CD4-positive, alpha-beta T cell (primary cell): ENCODE measurements at places on chromosomes 6 and 20.

DNA sequence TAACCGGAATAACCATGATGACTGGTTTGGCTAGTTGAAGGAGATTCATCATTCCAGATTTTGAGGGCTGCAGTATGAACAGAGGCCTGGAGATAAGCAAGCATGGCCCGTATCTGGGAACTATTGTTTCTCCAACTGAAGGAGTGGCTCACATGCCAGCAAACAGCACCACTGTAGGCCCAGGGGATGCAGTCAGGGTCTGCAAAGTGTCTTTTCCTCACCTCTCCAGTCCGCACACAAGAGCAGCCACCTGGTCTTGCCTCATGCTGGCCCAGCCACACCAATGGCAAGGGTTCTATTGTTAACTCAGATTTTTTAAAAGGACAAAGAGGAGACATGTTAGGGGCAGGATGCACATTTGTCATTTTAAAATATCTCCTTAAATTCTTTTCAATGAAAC, 55.1 kb downstream of the KIZ start:
- no peaks in the 10 kb centered on the region for H3K27me3 ChIP-seq
- H3K27ac ChIP-seq: no peak overlapping the region
- H3K4me3 ChIP-seq: no peak overlapping the region

GRCh38 chr6:14353798-14354197, 236.2 kb downstream of the CD83 start:
- no peak overlapping the region for H3K27ac ChIP-seq
- no peaks in the 10 kb centered on the region for H3K27me3 ChIP-seq
- H3K36me3 ChIP-seq: no peaks in the 10 kb centered on the region
- no peaks in the 10 kb centered on the region for H3K4me1 ChIP-seq

- peaks cover 5% of the 10 kb centered on the region for H3K36me3 ChIP-seq
- no peak overlapping the region for H3K4me3 ChIP-seq
- no peak for DNase-seq
- no peak overlapping the region for H3K27ac ChIP-seq
Measured at GRCh38 chr6:38262609-38263008, 377.1 kb downstream of the BTBD9 start.

- DNase-seq: no peak
- no peak overlapping the region for H3K4me3 ChIP-seq
- H3K4me1 ChIP-seq: no peaks in the 10 kb centered on the region
Measured at GRCh38 chr6:170102038-170102437, 188.8 kb downstream of the DLL1 start.

DNA sequence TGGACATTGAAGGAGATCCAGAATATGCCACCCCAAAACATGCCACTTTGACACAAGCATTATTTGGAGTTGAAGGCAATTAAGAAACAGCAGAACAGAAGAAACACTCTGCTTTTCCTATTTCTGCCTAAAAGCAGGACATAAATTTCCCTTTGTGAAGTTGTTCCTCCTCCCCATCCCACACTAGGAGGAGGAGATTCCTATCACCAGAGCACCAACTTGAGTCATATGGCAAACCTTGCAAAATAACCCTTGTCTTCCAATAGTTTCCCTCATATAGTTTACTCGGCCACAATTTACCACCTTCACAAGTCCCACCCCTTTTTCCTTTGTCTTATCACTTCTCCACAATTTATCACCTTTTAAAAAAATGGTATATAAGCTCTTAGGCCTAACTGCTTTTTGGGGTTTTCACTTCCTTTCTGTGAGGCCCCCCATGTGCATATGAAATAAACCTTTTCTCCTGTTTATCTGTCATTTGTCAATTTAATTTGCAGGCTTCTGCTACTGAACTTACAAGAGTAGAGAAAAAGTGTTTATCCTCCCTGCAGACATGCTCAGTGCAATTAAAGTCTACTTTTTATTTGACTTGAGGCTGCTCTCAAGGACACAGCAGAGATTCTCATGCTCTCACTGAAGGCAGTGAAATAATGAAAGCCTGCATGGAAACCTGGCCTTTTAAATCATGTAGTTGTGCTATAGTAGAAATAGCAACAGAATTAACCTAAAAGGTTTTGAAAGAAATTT, 2.8 kb upstream of the RAB23 start:
- H3K27ac ChIP-seq: no peak overlapping the region
- no peaks in the 10 kb centered on the region for H3K36me3 ChIP-seq
- H3K4me3 ChIP-seq: no peak overlapping the region
- peaks cover 14% of the 10 kb centered on the region for H3K4me1 ChIP-seq
- H3K27me3 ChIP-seq: peaks cover 10% of the 10 kb centered on the region
- DNase-seq: no peak

DNA sequence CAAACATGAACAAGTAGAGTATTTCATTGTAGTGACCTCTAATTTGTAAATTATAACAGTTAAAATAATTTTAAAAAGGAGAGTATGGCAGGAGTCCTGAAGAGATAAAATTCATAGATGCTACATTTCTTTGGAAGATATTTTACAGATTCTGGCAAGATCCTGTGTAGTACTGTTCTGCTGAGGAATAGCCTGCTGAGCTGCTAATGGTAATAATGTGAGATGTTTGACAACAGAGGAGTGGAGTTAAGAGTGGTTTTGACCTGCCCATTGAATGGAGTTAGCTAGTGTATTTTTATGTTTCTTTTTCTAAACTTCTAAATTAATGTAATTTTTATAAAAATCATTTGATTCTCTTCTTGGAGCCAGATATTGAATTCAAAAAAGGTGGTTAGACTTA, 11.8 kb downstream of the CLVS2 start:
- no peaks in the 10 kb centered on the region for H3K27me3 ChIP-seq
- H3K4me1 ChIP-seq: no peaks in the 10 kb centered on the region
- H3K27ac ChIP-seq: no peak overlapping the region
- no peak for DNase-seq

DNA sequence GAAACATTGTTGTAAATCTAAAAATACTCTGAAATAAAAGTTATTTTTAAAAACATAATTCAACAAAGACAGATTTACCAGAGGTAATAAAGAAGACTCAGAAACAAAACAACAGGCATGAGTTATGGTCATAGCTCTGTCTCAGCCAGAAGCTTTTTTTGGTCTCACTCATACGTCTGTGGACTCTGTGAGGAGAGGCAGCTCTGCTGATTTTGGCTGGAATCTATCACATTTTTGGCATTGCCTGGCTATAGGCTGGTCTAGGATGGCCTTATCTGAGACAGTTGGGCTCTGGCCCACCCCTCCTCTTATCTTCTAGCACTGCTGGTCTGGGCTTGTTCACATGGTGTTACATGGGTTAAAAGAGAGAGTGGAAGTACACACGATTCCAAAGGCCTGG, 514.0 kb upstream of the BTBD3 start:
- no peaks in the 10 kb centered on the region for H3K36me3 ChIP-seq
- no peak for DNase-seq
- H3K4me3 ChIP-seq: no peak overlapping the region
- no peaks in the 10 kb centered on the region for H3K27me3 ChIP-seq

DNA sequence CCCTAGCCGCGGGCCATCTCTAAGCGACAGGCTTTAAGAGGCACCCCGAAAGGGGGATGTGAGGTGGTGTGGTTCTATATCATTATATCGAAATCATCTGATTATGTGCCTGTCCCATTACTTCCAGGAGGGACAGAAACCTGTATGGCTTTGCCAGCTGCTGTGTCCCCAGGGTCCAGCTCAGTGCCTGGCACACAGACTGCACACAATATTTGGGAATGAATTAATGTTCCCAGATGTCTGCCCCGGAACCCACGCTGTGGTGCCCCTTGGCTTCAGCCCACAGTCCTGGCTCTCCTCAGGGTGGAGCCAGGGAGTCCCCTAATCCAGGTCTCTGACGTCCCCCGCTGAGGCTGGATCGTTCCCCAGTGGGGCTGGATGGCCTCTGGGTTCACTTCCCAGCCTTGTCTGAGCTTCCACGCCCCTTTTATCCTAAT, 8.9 kb upstream of the AHCY start:
- H3K27me3 ChIP-seq: peaks cover 20% of the 10 kb centered on the region
- peaks cover 20% of the 10 kb centered on the region for H3K4me1 ChIP-seq
- no peak for DNase-seq
- no peaks in the 10 kb centered on the region for H3K36me3 ChIP-seq
- no peak overlapping the region for H3K4me3 ChIP-seq
- no peak overlapping the region for H3K27ac ChIP-seq

- no peak for DNase-seq
- H3K36me3 ChIP-seq: no peaks in the 10 kb centered on the region
- no peak overlapping the region for H3K27ac ChIP-seq
Measured at GRCh38 chr20:40813708-40814630, 124.9 kb upstream of the MAFB start.

DNA sequence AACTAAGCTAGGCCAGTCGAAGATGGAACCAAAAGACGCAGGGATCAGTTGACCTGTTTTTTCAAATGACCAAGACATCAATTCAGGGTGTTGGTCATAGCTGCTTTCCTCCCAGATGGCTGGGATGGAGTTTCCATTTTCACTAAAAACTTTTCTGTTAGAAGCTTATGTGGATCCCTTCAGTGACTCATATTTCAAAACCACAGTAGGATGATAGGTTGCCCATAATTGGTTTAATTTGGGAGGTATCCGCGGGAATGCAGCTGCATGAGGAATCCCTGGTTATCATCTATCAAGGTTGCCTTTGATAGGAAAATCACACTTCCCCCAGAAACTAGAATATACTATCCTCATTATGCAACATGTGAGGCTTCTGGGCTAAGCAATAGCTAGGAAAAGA, 150.9 kb upstream of the MLIP start:
- no peak overlapping the region for H3K27ac ChIP-seq
- H3K4me1 ChIP-seq: no peaks in the 10 kb centered on the region
- DNase-seq: no peak
- no peaks in the 10 kb centered on the region for H3K36me3 ChIP-seq

DNA sequence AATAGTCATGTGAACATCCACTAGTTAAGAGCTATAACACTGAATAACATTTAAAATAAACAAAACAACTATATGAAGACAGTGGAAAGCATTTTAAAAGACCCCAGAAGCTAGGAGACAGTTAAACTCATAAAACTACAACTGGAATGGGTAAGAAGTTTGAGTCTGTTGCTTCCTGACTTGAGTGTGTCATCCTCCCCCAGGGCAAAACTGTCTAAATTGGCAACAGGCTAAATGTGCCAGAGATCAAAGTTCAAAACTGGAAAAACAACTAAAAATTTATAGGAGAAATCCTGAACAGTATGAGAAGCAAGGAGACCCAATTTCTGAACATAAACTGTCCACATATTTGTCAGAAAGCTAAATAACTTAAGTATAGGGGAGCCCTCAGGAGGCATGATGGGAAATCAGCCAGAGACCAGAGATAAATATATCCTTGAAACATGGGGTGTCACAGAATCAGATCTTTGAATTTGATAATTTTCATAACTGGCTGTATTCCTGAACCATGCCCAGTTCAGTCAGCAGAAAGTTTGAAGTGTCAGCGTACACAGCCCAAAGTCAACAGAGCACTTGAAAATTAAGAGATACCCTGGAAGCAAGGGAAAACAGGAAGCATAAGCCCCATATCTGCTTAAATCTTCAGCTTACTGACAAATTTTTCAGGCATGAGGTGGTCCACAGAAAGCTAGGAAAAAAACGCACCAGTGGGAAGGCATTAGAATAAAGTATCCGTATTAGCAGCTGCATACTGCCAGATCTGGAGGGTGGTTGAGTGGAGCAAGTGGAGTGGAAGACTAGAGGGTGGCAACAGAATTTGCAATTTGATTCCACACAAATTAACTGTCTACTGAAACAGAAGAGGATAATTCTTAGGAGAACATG, 516.1 kb upstream of the MAN1A1 start:
- DNase-seq: no peak
- H3K27ac ChIP-seq: no peak overlapping the region
- H3K4me1 ChIP-seq: no peaks in the 10 kb centered on the region
- H3K27me3 ChIP-seq: no peaks in the 10 kb centered on the region
- no peaks in the 10 kb centered on the region for H3K36me3 ChIP-seq
- H3K4me3 ChIP-seq: no peak overlapping the region

GRCh38 chr6:74638412-74638811, 567.4 kb downstream of the COL12A1 start:
- no peak overlapping the region for H3K27ac ChIP-seq
- no peaks in the 10 kb centered on the region for H3K4me1 ChIP-seq
- H3K4me3 ChIP-seq: no peak overlapping the region
- DNase-seq: no peak
